ENCODE measurements at places on chromosomes 16 and 17. TPM values are rescaled to one million over a fixed set of nuclear protein-coding genes. Genes with fewer than 3 reads are reported as not detected.
A peak's percentile ranks its signal among the peaks of the same experiment; 100 is the strongest.

GRCh38 chr17:63479495-63480184 is 2.8 kb downstream of the ACE start:
- no peak for DNase-seq

DNA sequence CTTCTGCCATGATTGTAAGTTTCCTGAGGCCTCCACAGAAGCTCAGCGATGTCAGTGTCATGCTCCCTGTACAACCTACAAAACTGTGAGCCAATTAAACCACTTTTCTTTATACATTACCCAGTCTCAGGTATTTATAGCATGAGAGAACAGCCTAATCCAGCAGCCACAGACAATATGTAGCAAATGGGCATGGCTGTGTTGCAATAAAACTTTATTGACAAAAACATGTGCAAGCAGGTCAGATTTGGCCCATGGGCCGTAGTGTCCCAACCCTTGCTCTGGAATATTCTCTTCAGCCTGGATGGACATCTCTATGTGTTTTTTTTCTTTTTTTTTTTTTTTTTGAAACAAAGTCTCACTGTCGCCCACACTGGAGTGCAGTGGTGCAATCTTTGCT is 60.9 kb upstream of the EEF2KMT start:
- DNase-seq = no peak

- no peak for DNase-seq
Observed at GRCh38 chr16:4123616-4124300, 7.5 kb upstream of the ADCY9 start.

GRCh38 chr17:13140750-13141149 is 122.9 kb upstream of the ELAC2 start:
- DNase-seq = no peak

DNA sequence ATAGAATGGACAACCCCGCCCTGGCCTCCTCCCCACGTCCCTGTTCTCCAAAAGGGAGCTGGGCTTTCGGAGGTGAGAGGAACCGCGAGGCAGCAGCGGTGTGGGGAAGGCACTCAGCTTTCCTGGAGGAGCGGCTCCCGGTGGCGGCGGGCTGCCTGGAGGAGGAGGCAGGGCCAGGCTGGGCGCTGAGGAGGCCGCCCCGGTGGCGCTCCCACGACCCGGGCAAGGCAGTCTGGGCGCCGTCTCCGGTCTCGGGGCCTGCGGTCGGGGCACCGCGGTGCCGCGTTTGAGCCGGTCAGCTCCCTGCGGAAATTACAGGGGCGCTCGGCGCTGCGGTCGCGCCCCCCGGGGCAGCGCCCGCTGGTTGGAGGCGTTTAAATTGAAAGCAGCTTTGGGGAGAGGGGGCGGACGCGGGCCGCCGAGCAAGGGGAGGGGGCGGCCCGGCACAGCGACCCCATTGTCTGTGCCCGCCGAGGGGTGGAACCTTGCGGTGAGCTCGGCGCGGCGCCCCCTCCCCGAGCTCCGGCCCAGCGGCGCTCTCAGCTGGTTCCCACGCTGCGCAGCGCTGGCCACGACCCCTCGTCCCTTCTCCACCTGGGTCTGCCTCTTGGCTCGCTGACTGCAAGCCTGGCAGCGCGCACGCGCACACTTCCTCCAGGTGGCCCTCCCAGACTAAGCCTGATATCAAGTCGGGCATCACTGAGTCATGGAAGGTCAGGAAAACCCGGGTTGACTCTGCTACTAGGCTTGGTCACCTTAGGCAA is 58.7 kb upstream of the DLX4 start:
- DNase-seq = peak; percentile 26

GRCh38 chr16:61595605-61596004 is 440.6 kb downstream of the CDH8 start:
- DNase-seq = no peak

DNA sequence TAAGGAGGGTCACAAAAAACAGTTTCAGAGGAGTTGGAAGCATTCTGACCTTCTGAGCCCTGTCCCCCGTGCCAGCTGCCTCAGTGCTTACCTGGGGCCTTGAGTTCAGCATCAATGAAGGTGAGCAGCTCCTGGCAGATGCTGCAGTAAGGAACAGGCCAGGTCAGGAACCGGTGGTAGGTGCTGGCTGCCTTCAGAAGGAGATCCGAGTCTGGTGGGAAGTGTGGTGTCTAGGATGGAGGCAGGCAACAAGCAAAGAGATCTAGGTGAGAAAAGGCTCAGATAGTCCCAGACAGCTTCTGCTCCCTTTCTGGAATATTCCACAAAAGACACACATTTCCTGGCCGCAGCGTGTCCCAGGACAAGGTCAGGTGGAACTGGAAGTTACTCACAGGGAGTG is 37.2 kb upstream of the PIK3R6 start:
- DNase-seq = no peak

DNA sequence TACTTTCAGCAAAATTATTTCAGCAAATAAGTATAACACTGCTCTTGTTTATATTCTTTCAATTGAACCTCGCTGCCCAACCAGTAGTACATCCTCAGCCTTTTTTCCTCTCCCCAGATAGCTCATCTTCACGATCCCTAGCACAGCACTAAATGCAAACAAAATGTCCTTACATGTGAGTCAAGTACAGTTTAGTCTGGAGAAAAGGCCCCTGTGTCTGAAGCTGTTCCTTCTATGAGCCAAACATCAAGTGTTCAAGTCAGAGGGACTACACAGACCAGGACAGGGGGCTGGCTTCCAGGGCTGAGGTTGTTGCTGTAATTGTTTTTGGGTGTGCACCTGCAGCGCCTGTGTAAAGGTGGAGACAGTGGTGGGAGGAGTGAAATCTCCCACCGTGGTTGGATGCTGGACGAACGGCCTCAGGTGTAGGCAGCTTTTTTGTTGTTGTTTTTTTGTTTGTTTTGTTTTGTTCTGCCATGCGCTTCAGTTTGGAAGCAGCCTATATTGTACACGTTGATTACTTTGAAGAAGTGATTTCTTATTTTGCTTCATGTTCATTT is 147.1 kb downstream of the PRKCA start:
- no peak for DNase-seq

DNA sequence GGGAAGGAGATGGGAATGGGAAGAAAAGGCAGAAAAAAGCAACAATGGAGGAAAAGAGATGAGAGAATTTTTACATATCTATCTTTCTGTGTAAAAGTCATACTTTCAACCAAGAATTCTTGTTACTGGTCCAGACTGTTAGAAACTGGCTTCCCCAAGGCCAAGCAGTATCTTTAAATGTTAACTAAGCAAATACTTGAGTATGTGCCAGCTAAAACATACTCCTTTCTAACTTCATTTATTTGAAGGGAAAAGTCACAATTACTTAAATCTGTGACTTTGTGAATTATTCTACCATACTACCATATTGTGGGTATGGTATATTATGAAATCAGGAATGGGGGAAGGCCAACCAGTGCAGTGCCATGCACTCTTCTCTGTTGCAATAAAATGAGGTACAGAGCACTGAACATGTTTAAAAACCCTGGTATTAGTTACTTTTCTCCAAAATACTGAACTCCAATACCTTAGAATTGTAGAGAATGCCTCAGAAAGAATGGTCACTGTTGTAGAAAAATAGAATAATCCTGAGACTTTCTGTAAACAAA is 92.3 kb upstream of the C17orf78 start:
- DNase-seq = no peak

DNA sequence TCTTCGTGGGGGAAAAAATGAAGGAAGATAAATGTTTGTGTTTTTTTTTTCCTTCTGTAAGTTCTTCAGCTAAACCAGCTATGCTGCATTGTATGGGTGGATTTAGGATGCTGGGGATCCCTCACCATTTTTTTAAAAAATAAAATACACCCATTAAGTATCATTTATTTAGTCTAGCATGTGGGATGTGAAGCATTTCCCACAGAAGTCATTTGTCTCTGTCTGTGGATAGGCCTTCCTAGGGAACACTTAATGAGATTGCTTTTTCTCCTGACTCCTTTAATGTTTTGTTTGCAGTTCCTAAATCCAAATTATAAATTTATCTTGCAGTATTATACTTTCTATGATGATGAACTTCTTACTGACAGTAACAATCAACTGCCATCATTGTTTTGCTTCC is 146.7 kb downstream of the PPM1E start:
- DNase-seq = no peak

DNA sequence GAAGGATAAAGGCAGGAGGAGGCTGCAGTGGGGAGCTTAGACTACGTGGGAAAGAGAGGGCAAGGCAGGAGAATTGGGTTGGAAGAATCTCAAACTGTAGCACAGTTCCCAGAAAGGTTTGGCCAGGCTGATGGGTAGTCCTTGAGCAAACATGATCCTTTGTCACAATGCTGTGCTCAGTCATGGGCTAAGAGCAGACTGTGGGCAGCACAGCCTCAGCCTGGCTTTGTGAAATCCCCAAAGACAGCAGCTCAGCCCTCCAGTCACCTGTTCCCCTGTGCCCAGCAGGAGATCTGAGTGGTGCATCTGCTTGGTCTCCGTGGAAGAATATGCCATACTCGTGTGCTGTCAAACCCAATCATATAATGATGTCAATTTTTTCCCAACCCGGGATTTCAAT is 10.6 kb upstream of the ENGASE start:
- no peak for DNase-seq

DNA sequence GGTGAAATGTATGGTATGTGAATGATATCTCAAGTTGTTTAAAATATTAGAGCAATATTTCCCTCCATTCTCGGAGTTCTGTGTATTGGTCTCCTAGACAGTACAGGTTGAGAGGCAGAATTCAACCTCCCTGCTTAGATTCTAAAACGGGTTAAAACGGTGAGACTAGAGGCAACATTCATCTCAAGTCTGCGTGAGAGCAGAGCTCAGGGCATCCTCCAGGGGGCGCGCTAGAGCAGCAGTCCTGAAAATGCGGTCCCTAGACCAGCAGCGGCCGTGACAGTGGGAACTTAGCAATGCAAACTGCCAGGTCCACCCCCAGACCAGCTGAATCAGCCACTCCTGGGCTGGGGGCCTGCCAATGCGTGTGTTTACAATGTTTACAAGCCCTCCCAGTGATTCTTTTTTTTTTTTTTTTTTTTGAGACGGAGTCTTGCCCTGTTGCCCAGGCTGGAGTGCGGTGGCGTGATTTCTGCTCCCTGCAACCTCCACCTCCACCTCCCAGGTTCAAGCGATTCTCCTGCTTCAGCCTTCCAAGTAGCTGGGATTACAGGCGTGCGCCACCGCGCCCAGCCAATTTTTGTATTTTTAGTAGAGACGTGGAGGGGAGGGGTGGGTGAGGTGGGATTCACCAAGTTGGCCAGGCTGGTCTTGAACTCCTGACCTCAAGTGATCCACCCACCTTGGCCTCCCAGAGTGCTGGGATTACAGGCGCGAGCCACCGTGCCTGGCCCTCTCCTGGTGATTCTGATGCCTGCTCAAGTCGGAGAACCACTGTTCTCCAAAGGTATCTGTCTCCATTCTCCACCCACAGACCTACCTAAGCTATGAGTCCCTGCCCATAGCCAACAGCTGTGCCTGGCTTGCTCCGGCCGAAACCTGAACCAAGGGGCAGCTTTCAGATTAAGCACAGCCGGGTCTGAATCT is 24.2 kb downstream of the KLHL36 start:
- DNase-seq = peak; percentile 90

GRCh38 chr16:21526923-21527807 is 72.2 kb upstream of the METTL9 start:
- DNase-seq = peak; percentile 28

- DNase-seq = no peak
Observed at GRCh38 chr17:80819422-80820164, 172.0 kb upstream of the CHMP6 start.

CUEDC1 gene
- total RNA-seq = 1.0 TPM

SPIRE2 gene
- 8.9 TPM for total RNA-seq

PRSS33 gene
- not detected for total RNA-seq

KRTAP2-3 gene
- not detected for total RNA-seq

FUS gene
- total RNA-seq = 492 TPM

SCNN1G gene
- not detected for total RNA-seq

ABCC3 gene
- 0.34 TPM for total RNA-seq

SSH2 gene
- total RNA-seq = 13.6 TPM

GPR139 gene
- total RNA-seq = not detected

Measured in K562 (cell line).